ENCODE measurements at places on chromosomes 5 and 9. TPM values are rescaled to one million over a fixed set of nuclear protein-coding genes. Genes with fewer than 3 reads are reported as not detected.

ENTPD2 gene
- total RNA-seq = 4.9 TPM

NCS1 gene
- total RNA-seq = 20.4 TPM

EGFLAM gene
- total RNA-seq = 15.2 TPM

C5orf34 gene
- not detected for total RNA-seq

GGTA1 gene
- 18.4 TPM for total RNA-seq

ENTREP1 gene
- 12.5 TPM for total RNA-seq

CLINT1 gene
- 126 TPM for total RNA-seq

NUTM2G gene
- total RNA-seq = not detected

SPINK4 gene
- not detected for total RNA-seq

KLF4 gene
- total RNA-seq = 144 TPM

INSL4 gene
- not detected for total RNA-seq

PCAT7 gene
- not detected for total RNA-seq

STING1 gene
- total RNA-seq = 103 TPM

NR5A1 gene
- total RNA-seq = 1.2 TPM

IL5 gene
- total RNA-seq = not detected

FAM221B gene
- not detected for total RNA-seq

SLCO4C1 gene
- total RNA-seq = not detected

PTGER4 gene
- 19.4 TPM for total RNA-seq

TMEM174 gene
- total RNA-seq = not detected

All from vagina (tissue), 2 donors.